ENCODE measurements at places on chromosomes 1 and 21.

- no peak for DNase-seq
Observed at GRCh38 chr1:236082526-236082925, 17.6 kb upstream of the NID1 start.

DNA sequence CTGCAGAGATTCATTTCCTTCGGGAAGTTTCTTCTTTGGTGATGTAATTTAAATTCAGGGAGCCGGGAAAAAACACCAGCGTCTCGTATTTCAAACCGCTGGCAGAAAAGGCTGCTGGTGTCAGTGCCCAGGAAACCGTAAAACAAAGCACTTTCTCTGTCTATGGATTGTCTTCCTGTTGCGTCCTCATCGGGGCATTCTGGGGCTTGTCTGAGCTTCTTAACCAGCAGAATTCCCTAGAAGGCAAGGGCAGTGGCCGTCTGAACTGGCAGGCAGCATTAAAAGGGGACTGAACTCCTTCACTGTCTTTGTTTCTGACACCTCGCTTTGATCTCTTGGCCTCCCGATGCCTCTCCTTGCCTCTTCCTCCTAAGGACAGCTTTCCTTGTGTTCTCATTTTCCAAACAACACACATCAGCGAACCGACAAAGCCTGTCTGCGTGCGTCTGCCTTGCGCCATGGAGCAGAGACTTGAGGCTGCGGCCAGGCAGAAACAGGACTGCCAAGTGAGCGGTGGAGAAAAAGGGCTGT is 391.6 kb upstream of the VAMP3 start:
- peak; percentile 95 for DNase-seq

DNA sequence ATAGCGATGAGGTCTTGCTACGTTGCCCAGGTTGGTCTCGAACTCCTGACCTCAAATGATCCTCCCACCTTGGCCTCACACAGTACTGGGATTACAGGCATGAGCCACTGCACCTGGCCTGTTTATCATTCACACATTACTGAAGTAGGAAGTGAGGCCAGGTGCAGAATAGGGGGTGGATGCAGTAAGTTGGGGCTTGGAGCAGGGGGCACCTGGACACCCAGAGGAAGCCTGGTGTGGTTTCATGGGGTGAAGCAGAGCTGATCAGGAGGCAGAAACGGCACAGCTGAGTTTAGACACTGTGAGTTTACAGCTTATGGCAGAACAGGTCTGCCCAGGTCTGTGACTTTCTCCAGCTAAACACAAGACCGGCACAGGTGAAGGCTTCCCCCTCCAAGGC is 4.9 kb downstream of the CDA start:
- no peak for DNase-seq

- DNase-seq, result no peak
Observed at GRCh38 chr1:93369734-93370133, 24.0 kb downstream of the DR1 start.

DNA sequence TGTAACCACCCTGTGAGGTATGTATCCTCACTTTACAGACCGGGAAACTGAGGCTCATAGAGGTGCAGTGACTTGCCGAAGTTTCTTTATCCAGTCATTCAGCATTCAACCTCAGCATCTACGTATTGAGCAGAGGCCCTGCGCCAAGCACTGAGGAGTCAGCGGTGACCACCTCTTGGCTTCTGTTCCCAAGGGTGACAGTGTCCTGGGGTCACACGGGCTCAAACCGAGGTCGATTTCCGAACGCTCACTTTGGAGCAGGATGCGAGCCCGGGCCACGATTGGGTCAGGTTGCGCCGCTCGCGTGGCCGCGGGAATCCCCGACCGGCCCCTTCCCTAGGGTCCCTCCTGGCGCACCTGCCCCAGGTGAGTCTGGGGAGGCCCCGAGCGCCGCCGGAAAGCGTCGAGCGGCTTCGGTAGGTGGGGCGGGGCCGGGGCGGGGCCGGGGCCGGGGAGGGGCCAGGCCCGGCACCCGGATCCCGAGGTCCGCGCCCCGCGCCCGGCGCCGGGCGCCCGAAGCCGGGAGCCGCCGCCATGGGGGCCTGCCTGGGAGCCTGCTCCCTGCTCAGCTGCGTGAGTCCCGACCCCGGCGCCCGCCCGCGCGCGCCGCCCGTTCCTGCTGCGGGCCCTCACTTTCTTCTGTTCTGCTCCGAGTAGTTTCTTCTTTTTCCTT is at the start of gene SERINC2:
TSS of gene SERINC2 (plus strand) at position 482 of the 673 bp plus-strand sequence. CDS start at position 535, 53 bp downstream.
- DNase-seq, result peak; percentile 41

GRCh38 chr1:169184812-169185211 is 78.3 kb downstream of the ATP1B1 start:
- peak; percentile 56 for DNase-seq

DNA sequence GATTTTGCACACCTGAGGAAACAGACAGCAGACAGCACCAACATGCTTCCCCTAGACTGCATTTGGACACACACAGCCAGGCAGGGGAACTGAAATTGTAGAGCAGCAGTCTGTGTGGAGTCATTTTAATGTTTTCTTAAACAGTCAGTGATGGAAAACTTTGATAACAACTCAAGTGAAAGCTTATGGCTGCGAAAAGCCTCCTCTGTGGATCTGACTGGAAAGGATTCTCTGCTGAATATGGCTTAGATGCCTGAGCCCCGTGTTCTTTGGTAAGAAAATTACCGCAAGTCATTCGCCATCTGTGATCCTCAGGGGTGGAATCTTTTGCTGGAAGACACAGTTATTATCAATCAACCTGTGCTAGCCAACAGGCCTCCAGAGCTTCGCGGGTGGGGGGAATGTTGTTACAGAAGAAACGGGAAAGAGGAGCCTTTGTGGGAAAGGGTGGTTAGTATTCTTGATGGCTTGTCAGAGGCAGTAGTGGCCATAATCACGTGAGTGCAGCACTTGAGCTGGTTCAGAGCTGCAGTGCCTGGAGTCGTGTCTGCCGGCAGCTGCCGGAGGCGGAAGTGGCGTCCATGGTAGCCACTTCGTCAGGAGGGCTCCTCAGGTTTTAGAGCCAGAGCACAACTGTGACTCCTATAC is 204.7 kb downstream of the ST6GALNAC3 start:
- peak; percentile 78 for DNase-seq

DNA sequence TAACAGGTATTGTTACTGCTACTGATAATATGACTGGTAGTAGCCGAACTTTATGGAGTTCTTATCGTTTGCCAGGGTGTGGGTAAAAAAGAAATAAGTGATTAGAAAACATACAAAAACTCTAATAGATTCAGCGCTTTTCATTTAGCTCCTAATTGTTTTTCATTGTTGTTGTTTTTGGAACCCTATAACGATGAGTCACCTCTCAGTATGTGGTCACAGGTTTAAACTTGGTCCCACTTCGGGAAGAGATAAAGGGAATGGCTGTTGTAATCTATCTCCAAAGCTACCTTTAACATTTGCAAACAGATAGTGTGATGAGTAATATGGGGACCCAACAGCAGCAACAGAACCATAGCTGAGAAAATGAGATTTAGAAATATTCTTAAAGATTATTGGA is 62.7 kb upstream of the BCL10 start:
- no peak for DNase-seq

GRCh38 chr1:234111458-234112142 is 207.1 kb downstream of the SLC35F3 start:
- peak; percentile 56 for DNase-seq

DNA sequence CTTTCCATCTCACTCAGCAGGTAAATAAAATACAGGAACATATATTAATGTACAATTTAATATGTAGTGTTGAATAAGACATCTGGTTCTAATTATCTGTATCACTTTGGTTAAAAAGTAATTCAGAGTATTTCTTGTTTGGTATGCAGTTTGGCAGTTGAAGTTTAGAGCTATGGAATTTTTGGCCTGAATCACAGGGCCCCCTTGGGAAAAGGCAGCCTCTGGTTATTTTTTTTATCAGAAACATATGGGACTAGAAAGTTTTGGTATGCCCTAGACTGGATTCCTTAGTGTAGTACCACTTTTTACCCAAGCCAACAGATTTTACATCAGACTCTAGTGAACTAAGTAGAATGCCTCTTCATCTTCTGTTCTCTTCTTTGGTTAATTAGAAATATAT is 26.4 kb downstream of the CNST start:
- DNase-seq, result no peak

- no peak for DNase-seq
Observed at GRCh38 chr1:55571767-55572166, 356.6 kb upstream of the USP24 start.

DNA sequence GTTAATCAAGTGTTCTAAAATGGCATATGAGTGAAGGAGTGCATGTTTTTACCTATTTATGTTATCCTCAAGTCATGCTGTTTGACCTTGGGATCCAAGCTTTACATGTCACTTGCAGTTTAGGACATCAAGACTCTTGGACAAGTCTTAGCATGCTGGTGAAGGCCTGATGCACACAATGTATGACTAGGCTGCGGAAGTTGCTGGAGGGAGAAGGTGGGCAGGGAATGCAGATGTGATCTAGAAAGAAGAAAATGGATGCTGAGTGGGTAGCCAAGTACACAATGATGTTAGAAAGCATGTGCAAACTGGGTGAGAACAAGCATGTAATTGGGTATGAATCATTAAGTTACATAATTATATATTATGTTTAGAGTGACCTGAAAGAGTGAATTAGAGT is 301.8 kb downstream of the BRINP2 start:
- DNase-seq, result no peak

DNA sequence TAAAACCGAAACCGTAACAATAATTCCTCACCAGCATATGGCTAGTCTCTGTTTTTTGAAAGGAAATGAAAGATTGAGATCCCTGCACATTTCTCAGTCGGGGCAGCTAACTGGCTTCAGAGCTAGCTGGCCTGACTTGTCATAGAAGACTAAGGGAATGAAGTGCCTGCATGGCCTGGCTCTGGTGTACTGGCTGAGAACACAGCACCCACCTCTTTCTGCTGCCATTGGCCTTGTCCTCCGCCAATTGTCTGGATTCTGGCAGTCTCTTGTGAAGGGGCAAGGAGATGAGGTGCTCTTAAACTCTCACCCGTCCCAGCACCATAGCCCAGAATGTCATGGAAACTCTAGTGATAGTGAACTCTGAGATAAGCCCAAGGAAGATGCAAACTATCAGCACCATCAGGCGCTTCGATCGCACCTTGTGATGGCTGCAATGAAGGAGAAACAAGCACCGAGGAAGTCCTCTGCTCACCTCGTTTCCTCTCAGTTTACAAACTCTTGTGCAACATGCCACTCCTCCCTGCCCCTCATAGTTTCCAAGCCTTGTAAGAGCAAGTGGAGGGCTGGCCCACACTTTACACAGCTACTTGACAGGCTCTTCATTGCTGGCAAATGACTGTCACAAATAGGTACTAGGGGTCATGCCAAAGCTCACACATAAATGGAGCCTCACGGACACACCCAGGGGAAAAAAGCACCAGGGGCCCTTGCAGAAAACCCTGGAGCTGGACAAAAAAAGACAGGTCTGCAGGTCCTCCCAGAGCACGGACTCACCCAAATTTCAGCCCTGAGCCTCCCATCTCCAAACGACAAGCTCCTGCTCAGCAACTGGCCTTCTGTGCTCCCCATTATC is 16.4 kb downstream of the INPP5B start:
- DNase-seq, result peak; percentile 99

DNA sequence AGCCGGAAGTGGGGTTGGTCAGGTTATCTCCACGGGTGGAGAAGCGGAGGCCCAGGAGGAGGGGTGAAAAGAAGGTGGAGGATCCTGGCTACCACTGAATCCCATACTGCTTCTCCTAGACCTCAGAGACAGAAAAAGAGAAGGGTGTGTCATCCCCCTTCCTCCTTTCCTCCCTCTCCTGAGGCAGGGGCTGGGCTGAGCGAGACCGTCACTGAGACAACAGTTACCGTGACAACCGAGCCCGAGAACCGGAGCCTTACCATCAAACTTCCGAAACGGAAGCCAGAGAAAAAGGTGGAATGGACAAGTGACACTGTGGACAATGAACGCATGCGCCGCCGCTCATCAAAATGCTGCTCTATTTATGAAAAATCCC is 42.1 kb upstream of the NBPF3 start:
- no peak for DNase-seq

DNA sequence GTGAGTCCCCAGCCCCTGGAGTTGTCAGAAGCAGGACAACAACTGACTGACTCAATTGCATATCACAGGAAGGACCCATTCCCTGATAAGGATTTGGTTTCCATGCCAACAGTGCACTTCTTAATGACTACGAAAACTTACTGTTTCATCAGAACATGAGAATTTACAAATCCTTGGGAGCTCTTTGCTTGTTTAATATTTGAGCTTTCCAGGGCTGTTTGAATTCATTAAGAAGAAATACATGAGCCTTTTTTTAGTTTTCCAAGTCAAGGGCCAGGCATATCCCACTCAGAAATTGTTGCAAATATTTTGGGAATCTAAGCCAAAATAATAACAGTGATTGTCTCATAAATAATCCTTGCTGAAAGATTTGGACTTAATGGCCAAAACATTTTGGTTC is 27.2 kb upstream of the COL24A1 start:
- DNase-seq, result no peak

DNA sequence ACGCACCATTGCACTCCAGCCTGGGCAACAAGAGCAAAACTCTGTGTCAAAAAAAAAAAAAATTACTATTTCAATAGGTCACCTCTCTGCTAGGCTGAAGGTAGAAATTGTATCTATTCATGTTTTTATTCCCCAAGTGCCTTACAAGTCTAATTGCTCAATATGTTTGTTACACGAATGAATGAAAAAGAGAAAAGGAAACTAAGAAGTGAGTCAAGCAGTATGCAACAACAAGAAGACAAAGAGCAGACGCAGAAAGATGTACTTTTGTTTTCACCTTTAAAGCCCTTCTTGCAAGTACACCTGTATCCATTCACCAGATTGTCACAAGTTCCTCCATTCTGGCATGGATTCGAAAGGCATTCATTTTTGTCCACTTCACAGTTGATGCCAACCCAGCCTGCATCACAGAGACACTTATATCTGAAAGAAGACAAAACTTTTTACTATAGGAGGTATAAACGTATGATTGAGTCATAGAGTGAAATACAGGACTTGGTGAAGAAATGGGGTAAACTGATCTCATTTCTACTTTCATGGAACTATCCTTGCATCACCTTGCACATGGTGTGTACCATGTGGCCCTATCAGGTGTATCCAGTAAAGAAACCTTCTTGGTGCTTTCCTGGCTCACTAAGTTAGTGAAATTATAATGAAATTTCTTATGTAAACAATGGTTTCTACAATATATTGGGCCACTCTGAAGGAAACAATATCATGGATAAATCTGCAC is 57.1 kb upstream of the ADAM30 start:
- DNase-seq, result no peak

- DNase-seq, result no peak
Observed at GRCh38 chr1:218900615-218901014, 273.1 kb upstream of the LYPLAL1 start.

DNA sequence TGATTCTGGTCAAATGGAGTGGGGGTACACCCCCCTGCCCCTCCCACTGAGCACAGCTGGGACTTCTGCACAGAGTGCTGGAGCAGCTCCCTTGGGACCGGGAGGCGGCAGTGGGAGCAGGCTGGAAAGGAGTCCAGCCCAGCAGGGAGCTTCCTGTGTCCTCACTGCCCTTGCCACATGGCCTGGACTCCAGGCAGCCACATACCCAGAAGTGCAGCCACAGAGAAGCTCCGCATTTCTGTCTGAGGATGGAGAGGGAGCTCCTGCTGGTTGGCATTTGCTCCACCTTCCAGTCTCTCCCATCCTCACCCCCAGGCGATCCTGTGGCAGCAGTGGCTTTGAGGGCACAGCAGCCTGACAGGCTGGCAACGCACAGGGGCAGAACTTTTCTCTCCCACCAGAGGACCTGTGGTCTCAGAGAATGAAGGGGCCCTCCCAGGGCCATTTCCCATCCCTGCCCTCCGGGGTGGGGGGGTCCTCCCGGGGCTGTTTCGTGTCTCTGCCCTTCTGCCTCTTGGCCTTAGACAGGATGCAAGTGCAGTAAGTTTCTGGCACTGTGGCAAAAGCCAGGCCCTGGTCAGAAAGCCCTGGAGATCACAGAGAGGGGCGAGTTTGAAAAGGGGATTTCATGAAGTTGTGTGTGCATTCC is 103.6 kb upstream of the COL6A1 start:
- no peak for DNase-seq

- no peak for DNase-seq
Observed at GRCh38 chr1:210792250-210793102, 341.5 kb downstream of the KCNH1 start.
